Esophagus squamous epithelium (tissue), 5 donors: ENCODE measurements at places on chromosomes 4 and X.

- no peaks in the 10 kb centered on the region for H3K27me3 ChIP-seq
- H3K4me1 ChIP-seq = no peaks in the 10 kb centered on the region
- H3K4me3 ChIP-seq = no peak overlapping the region
- peak overlapping the region; percentile 21 for H3K27ac ChIP-seq
Measured at GRCh38 chrX:120316587-120317283, 5.5 kb upstream of the TMEM255A start.

- no peaks in the 10 kb centered on the region for H3K27me3 ChIP-seq
- H3K4me3 ChIP-seq = peak overlapping the region; percentile 44
Measured at GRCh38 chr4:184267673-184268583, 50.3 kb upstream of the ENPP6 start.

DNA sequence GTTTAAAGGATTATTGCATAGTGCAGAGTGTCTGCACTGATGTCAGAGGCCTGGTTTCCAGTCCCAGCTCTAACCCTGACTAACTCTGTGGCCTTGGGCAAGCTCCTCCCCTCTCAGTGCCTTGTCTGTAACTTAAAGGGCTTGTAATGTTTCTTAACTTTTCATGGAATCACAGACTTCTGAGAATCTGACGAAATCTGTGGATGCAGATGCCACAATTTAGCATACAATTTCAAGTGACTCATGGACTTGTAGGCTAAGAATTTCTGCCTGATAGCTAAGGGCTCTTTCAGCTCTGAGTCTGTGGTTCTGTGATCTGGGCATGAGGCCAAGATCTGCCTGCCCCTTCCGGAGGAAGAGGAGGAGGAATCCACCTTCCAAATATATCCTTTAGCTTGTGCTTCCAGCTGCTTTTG, 236.9 kb downstream of the AR start:
- no peak for DNase-seq
- H3K27me3 ChIP-seq = no peaks in the 10 kb centered on the region
- H3K4me1 ChIP-seq = no peaks in the 10 kb centered on the region
- no peak overlapping the region for H3K4me3 ChIP-seq
- H3K27ac ChIP-seq = peak overlapping the region; percentile 42

DNA sequence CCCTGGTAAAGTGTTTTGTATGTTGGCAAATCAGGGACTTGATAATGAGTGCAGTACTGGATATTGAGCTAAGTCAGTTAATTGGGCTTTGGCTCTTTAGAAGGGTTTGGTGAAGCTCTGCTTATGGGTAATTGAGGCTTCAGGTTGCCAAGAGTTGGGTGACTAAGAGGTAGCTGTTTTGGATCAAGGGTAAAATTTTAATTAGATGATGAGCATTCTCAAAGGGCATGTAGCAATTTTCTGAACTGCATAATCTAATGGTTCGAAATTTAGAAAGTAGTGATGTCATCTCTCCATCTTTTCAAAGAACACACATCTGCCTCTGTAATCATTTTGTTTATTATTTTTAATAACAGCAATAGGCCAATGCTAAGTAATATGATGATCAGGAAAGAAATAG, 5.5 kb upstream of the TRIM2 start:
- no peak overlapping the region for H3K27ac ChIP-seq
- no peak for DNase-seq
- H3K4me3 ChIP-seq = no peak overlapping the region
- no peaks in the 10 kb centered on the region for H3K36me3 ChIP-seq

DNA sequence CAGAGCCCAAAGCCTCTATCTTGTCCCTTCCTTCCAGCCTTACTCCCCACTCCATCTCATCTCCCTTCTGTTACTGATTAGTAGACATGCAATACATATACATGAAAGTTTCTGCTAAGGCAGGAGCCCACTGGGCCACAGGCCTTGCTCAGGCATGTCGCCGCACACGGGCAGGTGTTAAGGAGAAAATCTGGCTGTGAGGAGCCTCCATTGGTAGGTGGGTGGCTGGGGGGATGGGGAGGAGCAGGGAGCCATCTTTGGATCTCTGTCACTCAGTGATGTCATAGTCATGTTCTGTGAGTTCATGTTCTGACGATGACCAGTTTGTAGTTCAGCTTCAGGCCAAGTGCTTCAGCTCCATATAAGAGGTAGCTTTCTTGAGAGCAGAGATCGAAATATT, 2.9 kb upstream of the HMGB3 start:
- no peak overlapping the region for H3K27ac ChIP-seq
- no peak for DNase-seq
- H3K36me3 ChIP-seq = no peaks in the 10 kb centered on the region
- no peak overlapping the region for H3K4me3 ChIP-seq

DNA sequence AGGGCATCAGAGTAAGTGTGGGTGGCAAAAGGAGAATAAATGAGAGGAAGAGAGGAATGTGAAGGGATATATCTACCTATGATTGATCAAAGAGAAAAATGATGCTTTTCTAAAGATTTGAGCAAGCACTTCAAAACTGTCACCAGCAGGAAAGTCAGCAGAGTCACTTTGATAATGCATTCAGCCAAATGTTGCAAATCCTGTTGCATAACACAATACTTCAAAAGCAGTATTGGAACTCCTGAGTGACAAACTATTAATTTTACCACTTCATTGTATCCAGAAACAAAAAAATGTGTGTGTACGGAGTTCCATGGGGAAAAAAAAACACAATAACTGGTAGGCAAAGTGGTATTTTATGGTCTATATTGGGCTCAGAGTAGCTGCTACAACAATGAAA, 160.3 kb downstream of the EMCN start:
- no peak overlapping the region for H3K4me3 ChIP-seq
- H3K4me1 ChIP-seq = no peaks in the 10 kb centered on the region
- no peak overlapping the region for H3K27ac ChIP-seq

- H3K4me3 ChIP-seq = peak overlapping the region; percentile 9
- H3K4me1 ChIP-seq = peaks cover 14% of the 10 kb centered on the region
- no peak overlapping the region for H3K27ac ChIP-seq
- no peaks in the 10 kb centered on the region for H3K27me3 ChIP-seq
- H3K36me3 ChIP-seq = no peaks in the 10 kb centered on the region
Measured at GRCh38 chr4:19739101-19739651, 512.5 kb upstream of the SLIT2 start.

DNA sequence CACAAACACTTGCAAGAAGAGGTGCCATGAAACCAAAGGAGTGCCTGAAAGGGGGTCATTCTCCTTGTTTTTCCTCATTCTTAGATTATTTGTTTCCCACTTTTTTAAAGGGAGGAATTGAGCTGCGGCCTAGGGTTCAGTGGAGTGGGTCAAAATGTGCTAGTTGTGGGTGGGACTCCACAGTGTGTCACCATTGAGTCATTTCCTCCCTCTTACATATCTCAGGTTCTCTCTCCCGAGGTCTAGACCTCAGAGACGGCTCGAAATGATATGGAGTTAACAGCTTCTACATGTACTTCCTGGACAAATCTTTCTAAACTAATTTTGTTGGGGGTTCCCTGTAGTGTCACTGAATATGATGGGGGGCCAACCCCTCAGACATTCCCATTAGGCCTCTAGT, 328.4 kb upstream of the SPANXN1 start:
- no peak overlapping the region for H3K27ac ChIP-seq
- H3K27me3 ChIP-seq = no peaks in the 10 kb centered on the region
- no peaks in the 10 kb centered on the region for H3K4me1 ChIP-seq

DNA sequence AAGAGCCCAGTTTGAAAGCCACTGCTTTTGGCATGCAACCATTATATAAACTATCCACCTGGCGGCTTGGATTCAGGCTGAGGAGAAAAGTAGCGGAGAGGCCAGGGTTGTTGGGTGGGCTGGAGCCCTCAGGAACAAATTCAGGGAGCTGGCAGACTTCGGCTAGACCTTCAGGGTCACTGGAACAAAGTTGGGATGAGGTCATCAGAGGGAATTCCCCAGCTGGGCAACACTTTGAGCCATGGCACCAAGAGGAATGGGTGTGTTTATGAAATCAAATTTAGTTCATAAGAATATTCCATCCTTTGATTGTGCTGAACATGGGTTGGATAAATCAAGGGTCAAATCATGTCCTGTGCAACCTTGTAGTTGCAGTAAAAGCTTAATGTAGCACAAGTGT, 22.0 kb downstream of the MTMR1 start:
- peaks cover 10% of the 10 kb centered on the region for H3K36me3 ChIP-seq
- DNase-seq = no peak
- no peak overlapping the region for H3K4me3 ChIP-seq

DNA sequence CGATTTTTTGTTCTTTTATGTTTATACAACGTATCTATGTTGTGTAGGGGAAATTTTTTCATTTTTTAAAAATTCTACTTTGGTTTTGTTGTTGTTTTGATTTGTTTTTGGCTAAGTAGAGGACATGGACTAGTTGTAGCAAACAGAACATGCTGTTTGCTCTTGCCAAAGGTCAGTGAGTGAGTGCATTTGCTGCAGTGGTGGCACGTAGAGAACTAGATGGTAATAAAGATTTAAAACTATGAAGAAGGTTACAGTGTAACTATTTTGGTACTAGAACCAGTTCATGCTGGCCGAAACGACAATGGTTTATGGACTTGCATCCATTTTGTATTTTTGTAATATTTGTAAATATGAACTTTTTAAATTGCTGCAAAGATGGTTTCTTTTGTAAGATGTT, 1.9 kb upstream of the SCML1 start:
- H3K27ac ChIP-seq = peak overlapping the region; percentile 86
- H3K36me3 ChIP-seq = peaks cover 8% of the 10 kb centered on the region
- DNase-seq = no peak

DNA sequence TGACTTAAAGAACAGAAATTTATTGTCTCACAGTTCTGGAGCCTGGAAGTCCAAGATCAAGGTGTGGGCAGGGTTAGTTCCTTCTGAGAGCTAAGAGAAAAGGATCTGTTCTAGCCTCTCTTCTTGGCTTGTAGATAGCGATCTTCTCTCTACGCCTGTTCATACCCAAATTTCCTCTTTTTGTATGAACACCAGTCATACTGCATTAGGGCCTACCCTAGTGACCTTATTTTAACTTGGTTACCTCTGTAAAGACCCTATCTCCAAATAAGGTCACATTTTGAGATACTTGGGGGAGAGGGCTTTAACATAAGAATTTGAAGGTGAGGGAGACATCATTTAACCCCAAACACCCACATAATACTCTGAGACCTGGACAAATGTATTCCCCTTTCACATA, 55.6 kb upstream of the SPP1 start:
- no peak overlapping the region for H3K4me3 ChIP-seq
- H3K36me3 ChIP-seq = no peaks in the 10 kb centered on the region
- no peak for DNase-seq
- H3K27me3 ChIP-seq = no peaks in the 10 kb centered on the region
- H3K27ac ChIP-seq = no peak overlapping the region

- no peaks in the 10 kb centered on the region for H3K27me3 ChIP-seq
- H3K4me1 ChIP-seq = no peaks in the 10 kb centered on the region
- no peak overlapping the region for H3K27ac ChIP-seq
- peaks cover 45% of the 10 kb centered on the region for H3K36me3 ChIP-seq
Measured at GRCh38 chrX:10471418-10471817, 149.0 kb downstream of the MID1 start.

- no peak overlapping the region for H3K27ac ChIP-seq
- no peaks in the 10 kb centered on the region for H3K27me3 ChIP-seq
- H3K4me3 ChIP-seq = no peak overlapping the region
- DNase-seq = no peak
Measured at GRCh38 chr4:96150466-96150865, 310.6 kb downstream of the PDHA2 start.

- no peaks in the 10 kb centered on the region for H3K36me3 ChIP-seq
- no peaks in the 10 kb centered on the region for H3K4me1 ChIP-seq
- no peak overlapping the region for H3K27ac ChIP-seq
- no peaks in the 10 kb centered on the region for H3K27me3 ChIP-seq
Measured at GRCh38 chrX:115350711-115351381, 61.3 kb downstream of the LUZP4 start.

- no peak overlapping the region for H3K27ac ChIP-seq
- DNase-seq = no peak
- H3K27me3 ChIP-seq = no peaks in the 10 kb centered on the region
- H3K4me1 ChIP-seq = no peaks in the 10 kb centered on the region
- no peak overlapping the region for H3K4me3 ChIP-seq
Measured at GRCh38 chrX:120380699-120381098, 18.8 kb downstream of the ATP1B4 start.

DNA sequence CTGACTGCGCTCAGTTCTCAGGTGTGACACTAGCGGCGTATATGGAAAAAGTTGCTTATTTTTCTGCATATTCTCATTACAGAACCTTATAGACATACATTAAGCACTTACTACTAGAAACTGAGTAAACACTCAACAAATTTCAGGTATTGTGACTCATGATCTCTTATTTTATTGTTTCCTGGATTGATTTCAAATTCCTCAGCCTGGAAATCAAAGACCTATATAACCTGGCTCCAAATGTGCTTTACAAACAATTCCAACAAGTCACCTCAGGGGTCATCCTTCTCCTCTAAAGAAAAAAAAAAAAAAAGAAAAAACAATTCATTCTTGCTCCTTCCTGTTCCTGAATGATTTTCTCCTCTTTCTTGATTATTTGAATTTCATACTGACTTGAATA, 152.3 kb downstream of the ADAM29 start:
- no peak overlapping the region for H3K27ac ChIP-seq
- no peaks in the 10 kb centered on the region for H3K4me1 ChIP-seq
- no peak overlapping the region for H3K4me3 ChIP-seq
- H3K27me3 ChIP-seq = no peaks in the 10 kb centered on the region
- DNase-seq = no peak

GRCh38 chr4:127604949-127605709, 27.6 kb upstream of the INTU start:
- no peaks in the 10 kb centered on the region for H3K36me3 ChIP-seq
- H3K27ac ChIP-seq = no peak overlapping the region
- H3K4me3 ChIP-seq = no peak overlapping the region
- peaks cover 17% of the 10 kb centered on the region for H3K27me3 ChIP-seq

DNA sequence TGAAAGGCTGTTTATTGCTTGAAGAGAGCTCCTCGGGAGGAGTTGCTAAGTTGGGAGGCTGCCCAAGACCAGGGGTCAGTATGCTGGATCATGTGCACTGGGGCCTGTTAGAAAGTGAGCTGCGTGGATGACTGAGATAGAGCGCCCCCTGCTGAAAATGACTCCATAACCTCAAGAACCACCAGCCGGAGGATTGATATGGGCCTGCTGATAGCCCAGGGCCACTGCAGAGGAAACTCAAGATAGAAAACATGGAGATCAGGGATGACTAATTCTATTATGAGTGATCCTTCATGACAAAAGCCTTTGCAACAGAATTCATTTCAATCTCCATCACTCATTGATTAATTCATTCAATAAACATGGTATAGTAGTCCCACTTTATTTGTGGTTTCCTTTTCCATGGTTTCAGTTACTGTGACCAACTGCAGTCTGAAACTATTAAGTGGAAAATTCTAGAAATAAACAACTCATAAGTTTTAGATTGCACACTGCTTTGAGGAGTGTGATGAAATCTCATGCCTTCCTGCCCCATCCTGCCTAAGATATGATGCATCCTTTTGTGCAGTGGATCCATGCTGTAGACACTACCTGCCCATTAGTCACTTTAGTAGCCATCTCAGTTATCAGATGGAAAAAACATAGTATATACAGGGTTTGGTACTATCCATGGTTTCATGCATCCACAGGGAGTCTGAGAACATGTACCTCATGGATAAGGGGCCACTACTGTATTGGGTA, 126.7 kb upstream of the MBNL3 start:
- H3K36me3 ChIP-seq = no peaks in the 10 kb centered on the region
- H3K27ac ChIP-seq = no peak overlapping the region
- no peaks in the 10 kb centered on the region for H3K4me1 ChIP-seq
- no peaks in the 10 kb centered on the region for H3K27me3 ChIP-seq
- DNase-seq = no peak

- H3K27ac ChIP-seq = no peak overlapping the region
- H3K4me1 ChIP-seq = no peaks in the 10 kb centered on the region
- H3K4me3 ChIP-seq = no peak overlapping the region
- H3K27me3 ChIP-seq = no peaks in the 10 kb centered on the region
- DNase-seq = no peak
Measured at GRCh38 chr4:120808475-120809141, 113.9 kb downstream of the PRDM5 start.
